ENCODE measurements at places on chromosomes 5 and 9.

DNA sequence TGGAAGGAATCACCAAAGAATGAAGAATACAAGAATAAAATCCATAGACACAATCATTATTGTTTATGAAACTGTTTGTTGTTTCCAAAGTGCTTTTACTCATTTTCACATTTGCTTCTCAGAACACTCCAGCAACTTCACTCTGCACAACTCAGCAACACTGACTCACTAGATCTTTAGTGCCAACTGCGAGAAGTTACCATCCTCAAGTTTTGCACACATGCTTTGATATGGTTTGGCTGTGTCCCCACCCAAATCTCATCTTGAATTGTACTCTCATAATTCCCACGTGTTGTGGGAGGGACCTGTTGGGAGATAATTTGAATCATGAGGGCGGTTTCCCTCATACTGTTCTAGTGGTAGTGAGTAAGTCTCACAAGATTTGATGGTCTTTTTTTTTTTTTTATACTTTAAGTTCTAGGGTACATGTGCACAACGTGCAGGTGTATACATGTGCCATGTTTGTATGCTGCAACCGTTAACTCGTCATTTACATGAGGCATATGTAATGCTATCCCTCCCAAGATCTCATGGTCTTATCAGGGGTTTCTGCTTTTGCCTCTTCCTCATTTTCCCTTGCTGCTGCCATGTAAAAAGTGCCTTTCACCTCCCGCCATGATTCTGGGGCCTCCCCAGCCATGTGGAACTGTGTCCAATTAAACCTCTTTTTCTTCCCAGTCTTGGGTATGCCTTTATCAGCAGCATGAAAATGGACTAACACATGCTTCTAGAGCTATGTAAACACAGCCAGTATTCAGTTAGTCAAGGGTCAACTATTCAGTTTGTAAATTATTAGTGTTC, 36.9 kb downstream of the CLINT1 start:
- no peak for DNase-seq

DNA sequence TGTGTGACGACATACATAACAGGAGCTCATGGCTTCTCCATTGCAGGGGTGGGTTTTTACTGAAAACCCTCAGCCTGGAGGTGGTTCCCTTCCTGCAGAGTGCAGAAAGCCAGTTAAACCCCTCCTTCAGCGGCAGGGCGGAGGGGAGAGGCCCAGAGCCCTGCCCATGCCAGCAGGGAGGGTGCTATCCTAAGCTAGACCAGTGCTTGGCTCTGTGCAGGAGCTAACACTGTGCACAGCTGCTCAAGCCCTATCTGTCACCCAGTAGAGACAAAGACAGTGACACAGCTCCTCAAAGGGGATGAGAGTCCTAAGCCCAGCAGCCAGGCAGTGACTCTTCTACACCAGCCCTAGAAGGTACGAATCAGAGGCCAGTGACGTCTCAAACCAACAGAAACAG, 70.0 kb upstream of the ZSWIM6 start:
- no peak for DNase-seq

- DNase-seq = no peak
Observed at GRCh38 chr5:138966236-138966985, 91.3 kb upstream of the LRRTM2 start.

- no peak for DNase-seq
Observed at GRCh38 chr5:137594717-137595116, 95.6 kb upstream of the SPOCK1 start.

DNA sequence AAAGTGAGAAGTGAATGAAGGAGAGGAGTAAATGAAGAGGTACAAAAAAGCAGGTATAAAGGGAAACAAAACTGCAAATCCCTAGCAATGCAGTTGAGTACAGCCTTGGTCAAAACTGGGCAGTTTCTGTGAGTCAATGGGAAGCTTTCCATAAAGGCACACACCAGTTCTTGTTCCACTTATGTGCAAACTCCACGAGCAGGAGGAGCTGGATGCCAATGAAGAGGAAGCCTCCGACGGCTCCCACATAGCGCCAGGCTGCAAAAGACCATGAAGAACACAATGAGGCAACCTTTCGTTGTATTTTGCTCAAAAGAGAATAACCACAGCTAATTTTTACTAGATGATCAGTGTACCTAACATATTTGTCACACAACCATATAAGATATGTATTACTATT, 81.1 kb downstream of the SERINC5 start:
- DNase-seq = no peak

DNA sequence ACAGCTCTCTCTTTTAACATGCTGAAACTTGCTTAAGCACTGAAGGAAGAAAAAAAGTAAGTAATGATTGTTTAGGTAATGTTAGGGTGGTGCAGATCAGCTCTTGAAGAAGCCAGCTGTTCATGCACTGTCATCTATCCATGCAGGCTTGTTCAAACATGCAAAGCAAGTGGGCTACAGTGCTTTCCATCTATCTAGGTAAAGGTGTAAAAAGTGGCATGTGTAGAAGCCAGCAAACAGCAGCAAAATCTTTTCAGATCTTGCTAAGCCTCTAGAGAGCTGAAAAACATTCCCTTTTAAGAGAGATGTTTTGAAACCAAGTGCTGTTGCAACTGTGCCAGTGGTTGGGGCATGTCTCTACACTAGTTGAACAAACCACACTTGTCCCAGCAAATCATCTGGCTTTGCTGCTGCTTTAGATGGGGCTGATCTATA, 214.4 kb downstream of the EFNA5 start:
- DNase-seq = no peak

- DNase-seq = no peak
Observed at GRCh38 chr9:121861501-121862180, 210.2 kb downstream of the DAB2IP start.

GRCh38 chr9:91676046-91676445, 252.4 kb upstream of the NFIL3 start:
- DNase-seq = no peak

GRCh38 chr5:125215593-125215992, 469.2 kb upstream of the ZNF608 start:
- no peak for DNase-seq

- DNase-seq = no peak
Observed at GRCh38 chr5:128224336-128224735, 140.8 kb downstream of the SLC12A2 start.

GRCh38 chr9:37745970-37746369, 7.6 kb upstream of the TRMT10B start:
- no peak for DNase-seq

DNA sequence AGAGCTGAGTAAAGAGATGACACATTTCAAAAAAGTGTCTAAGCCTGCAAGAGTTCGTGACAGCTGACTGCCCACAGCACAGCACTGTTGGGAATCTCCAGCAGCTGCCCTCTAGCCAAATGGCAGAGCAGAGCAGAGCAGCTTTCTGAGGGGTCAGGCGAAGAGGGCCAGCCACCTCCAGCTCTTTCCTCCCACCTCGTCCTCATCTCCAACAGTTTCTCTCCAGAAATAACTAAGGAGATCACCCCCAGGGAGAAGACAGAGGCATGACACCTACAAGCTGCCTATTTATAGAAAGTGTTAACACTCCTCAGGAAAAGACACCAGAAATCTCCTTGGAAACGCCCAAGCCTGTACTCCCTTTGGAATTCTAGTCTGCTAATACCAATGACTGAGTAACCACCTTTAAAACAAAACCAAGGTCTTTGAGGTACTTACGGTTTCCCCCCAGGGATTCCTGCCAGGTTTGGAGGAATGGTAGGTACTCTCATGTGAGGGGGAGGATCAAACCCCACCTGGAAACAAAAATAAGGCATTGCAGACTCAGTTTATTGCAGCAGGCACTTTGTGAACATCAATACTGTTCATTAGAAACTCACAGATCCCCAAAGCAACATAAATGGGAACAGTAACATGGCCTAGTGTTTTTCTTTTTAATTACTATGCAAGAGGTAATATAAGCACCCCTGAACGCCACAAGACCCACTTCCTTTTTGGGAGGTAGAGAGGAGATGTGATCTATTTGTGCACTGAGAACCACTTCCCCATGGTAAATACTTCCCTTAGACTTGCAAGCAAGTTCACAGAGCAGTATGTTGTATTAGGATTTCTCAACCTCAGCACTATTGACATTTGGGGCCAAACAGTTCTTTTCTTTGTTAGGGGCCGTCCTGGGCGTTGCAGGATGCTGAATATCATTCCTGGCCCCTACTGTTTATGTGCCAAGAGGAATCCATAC, 79.3 kb downstream of the TLE1 start:
- no peak for DNase-seq

- no peak for DNase-seq
Observed at GRCh38 chr9:133888809-133889491, 103.2 kb downstream of the VAV2 start.

DNA sequence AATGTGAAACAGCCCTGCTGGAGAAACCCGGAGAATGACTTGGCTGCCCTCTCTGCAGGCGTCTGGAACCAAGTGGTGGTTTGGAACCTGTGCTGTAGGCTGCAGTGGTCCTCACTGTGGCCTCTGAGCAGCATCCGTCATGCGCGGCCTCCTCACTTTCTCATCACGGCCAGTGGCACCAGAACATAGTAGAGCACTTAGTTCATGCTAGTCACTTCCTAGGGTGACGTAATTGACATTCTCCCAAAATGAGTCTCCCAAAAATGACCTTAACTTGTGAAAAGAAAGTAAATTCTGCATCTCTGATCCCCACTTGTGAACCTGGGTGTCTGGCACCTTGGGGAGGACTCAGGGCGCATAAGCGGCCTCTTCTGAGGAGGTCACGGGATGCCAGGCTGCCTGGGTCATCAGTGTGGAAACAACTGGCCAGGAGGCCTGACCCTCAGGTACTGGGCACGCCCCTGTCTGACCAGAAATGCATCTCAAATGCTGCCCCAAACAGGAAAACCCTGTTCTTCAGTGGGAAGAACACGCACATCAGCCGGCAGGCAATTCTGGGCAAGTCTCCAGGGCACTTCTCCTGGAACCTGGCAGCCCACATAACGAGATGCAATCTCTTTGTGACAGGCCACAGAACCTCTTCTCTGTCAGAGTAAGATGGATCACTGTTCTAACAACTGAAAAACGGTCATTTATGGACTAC, 36.6 kb upstream of the SPTLC1 start:
- DNase-seq = no peak

DNA sequence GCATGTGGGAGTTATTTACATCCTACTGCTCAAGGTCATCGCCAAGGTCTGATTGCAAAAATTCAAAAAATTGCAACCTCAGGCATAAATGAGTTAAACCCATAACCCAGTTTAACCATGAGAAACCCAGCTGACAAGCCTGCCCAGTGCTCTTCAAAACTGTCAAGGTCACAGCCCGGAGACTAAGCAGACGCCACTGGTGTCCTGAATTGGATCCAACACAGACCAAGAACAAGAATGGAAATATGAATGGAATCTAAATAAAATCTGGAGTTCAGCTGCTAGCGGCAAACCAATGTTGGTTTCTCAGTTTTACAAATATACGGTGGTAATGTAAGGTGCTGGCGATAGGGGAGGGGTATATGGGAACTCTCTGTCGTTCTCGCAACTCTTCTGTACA, 201.5 kb upstream of the MVB12B start:
- DNase-seq = no peak

DNA sequence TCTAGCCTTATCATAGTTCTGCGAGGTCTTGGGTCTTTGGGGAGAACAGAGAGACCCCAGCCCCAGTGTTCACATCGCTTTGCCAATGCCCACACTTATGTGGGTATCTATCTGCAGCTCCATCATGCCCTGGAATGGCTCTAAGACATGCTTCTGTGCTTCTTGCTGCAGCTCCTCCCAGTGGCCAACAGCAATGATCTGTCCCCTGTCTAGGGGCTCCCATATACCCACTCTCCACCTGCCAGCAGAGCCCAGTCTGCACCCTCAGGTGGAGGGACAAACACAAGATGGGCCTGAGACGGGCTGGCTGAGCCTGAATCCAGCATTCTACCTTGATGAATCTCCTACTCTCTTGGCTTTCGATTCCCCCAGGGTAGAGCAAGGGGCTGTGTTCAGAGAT, 14.6 kb upstream of the DAP start:
- no peak for DNase-seq

DNA sequence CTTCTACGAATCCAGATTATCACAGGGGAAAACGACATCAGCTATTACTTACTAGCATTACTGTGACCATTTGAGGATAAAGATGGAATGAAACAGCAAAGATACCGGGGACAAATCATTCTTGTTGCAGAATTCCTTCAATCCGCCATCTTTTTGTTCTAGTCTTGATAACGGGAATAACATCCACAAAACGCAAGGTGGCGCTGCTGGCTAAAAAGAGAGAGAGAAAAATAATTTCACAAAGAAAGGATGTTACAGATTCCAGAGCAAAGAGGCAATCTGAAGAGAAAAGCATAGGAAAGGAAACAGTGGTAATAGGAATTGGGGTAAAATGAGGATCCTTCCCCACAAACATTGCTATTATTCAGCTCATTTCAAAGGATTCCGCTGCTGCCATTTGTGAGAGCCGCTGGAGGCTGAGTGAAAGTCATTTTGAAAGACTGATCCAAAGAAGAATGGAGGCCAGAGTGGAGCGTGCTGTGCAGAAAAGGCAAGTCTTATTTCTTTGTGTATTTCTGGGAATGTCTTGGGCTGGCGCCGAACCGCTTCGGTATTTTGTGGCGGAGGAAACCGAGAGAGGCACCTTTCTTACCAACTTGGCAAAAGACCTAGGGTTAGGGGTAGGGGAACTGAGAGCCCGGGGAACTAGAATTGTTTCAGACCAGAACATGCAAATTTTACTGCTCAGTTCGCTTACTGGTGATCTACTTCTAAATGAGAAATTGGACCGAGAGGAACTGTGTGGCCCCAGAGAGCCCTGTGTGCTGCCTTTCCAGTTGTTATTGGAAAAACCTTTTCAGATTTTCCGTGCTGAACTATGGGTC, at the start of gene PCDHB7:
PCDHB7 (plus strand) TSS at position 264 of the 824 bp plus-strand sequence; CDS start at position 456, 192 bp downstream.
- DNase-seq = no peak

DNA sequence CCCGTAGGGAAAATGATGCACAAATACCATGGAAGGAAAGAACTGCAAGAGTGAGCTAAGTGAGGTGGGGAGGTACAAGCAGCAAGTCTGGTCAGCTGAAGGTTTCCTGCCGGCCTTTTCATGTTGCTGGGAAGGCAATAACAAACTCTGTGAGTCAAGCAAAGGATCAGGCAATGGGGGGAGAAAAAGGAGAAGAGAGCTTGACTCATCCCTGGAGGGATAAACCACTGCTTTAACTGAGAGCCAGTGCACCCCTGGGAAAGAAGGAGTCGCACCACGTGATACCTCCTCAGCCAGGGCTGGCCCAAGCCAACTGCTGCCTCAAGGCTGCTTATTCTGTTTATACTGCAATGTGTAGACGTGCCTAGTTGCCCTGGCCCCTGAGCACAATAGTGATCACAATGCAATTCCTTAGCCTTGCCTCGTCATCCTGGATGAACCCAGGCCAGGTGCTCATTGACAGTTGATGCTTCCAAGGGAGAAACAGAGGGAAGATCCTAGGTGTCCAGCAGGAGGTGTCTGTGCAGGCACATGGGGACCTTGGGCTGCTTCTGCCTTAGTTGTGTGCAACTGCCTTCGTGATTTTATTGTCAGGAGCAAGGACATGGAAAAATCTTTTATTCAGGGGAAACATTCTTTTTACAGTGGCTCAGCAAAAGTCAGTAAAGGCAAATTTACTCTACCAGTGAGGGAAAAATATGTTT, 203.0 kb upstream of the TUT7 start:
- no peak for DNase-seq
